Central memory CD4-positive, alpha-beta T cell (primary cell): ENCODE measurements at places on chromosomes 2 and 18.

GRCh38 chr2:142694282-142694681, 183.2 kb upstream of the KYNU start:
- DNase-seq = no peak

DNA sequence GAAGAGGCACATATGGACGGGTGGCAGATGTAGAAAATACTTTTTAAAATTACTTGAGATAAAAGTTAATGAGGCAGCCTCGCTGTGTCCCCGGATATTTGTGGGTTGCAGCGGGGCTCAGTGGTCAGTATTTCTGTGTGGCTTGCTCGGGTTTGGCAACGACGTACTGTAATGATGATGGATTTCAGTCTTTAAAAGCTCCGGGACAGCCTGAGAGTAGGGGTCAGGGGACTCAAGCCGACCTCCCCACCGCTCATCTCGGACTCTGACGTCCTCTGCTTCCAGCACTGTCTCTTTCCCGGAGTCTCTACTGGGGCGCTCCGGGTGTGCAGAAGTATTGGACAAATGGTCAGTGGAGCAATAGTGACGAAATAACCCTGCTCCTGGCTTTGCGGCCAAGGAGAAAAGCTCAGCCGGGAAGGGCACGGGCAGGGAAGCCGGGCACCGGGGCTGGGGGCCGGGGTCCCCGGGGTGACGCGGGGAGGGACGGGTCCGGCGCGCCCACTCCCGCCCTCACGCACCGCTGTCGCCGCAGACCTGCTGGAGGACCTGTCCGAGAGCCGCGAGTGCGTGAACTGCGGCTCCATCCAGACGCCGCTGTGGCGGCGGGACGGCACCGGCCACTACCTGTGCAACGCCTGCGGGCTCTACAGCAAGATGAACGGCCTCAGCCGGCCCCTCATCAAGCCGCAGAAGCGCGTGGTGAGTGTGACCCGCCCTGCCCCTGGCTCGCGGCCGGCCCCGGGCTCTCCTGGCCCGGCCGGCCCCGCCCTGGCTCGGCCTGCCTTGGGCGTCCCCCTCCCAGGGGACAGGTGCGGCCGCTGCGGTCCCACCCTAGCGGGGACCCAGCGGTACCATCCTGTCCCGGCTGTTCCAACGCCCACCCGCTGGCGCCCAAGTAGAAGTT, 7.3 kb downstream of the GATA6 start:
- no peak for DNase-seq

DNA sequence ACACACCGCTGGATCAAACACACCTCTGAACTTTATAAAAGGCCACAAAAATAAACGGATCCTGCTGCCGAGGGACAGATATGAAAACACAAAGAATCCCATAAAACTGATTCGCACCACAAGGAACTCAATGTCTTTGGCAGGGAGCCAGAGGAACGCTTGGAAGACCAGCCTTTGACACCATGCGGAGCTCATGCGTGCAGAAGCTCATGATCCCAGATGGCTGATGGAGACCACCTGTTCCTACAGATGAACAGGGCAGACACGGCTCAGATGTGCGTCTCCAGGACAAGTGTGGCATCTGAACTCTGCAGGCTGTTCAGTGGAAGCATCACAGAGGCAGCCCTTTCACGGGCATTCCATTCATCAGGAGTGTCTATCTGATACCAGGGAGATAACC, 24.9 kb downstream of the COPS9 start:
- DNase-seq = no peak

- no peak for DNase-seq
These were observed 70.0 kb upstream of the ATIC start for GRCh38 chr2:215241791-215242305.

GRCh38 chr2:64524604-64525316, 632 bp downstream of the AFTPH start:
- no peak for DNase-seq

DNA sequence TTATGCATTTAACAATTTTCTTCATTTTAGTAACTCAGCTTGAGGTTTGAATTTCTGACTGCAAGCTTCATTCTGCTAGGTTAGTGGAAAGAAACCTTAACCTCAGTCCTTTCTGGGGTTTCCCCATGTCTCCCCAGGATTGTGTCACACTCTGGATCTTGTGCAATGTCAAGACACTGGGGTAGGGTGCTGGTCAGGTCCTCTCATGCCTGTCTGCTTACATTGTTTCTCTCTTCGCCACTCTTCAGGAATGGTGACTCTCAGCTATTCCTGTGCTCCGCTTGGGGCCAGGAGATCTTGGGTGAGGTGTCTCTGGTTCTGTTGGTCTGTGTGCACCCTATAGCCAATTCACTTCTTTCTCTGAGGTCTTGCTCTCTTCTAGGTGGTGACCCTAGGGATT, 23.9 kb downstream of the CTLA4 start:
- no peak for DNase-seq

DNA sequence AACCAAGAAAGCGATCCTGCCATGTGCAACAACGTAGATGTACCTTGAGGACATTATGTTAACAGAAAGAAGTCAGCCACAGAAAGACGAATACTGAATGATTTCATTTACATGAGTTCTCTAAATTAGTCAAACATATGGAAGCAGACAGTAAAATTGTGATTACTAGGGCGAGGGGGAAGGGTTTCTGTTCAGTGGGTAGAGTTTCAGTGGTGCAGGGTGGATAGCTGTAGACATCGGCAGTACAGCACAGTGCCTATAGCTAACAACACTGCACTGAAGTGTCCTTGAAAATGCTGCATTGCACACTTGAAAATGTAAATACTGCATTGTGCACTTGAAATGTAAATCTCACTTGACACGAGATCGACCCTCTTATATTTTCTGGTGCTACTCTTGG, 275.3 kb downstream of the GALR1 start:
- no peak for DNase-seq

GRCh38 chr2:111697560-111697959, 186.4 kb downstream of the ANAPC1 start:
- no peak for DNase-seq

- DNase-seq = no peak
These were observed 9.9 kb upstream of the KLF11 start for GRCh38 chr2:10033251-10034006.

GRCh38 chr2:232419245-232420072, 12.8 kb downstream of the ALPG start:
- DNase-seq = no peak

DNA sequence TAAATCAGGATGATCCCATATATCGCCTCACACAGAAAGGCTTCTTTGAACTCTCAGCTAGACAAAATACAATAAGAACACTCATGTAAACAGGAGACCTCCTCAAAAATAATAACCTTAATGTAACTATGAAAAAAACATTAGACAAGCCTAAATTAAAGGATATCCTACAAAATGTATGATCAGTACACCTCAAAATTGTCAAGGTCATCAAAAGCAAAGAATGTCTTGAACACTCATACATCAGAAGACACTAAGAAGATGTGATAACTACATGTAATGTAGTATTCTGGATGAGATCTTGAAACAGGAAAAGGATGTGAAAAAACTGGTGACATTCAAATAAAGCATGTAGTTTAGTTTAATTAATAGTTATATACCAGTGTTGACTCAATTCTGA, 616.8 kb upstream of the ZEB2 start:
- DNase-seq = no peak

GRCh38 chr18:9803063-9803697, 82.6 kb upstream of the TXNDC2 start:
- no peak for DNase-seq

GRCh38 chr18:75533950-75534349, 106.4 kb upstream of the SMIM21 start:
- DNase-seq = no peak

DNA sequence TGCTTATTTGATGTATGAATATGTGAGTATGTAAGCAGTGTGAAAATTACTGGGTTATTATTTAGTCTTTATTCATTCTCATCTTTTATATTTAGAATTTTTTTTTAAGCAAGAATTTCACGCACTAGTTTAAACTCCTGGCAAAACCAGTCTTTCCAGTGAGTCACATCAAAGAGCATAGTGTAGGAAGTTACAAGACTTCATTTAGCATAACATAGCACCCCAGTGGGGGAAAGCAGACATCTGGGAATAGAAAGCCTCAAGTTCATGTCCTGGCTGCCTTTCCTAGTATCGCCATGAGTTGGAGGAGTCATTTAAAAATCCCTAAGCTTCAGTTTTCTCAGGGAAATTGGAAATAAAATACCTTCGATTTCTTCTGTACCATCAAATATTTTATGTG, 408.3 kb downstream of the NUP35 start:
- no peak for DNase-seq

DNA sequence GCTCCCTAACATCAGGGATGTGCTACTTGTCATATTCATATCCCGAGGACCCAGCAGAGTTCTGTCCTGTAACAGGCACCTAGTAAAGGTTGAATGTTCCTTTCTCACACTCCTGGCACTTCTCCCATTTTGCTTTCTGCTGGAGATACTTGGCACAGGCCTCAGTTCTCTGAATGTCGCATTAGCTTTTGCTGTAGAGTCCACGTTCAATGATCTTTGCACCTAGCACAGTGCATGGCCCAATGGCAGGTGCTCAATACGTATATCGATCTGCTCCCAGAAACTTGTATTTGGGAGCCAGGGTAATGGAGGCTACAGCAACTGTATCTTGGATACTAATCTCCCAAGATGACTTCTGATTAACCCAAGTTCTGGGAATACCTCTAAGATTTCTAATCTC, 24.8 kb upstream of the VPS4B start:
- no peak for DNase-seq

- DNase-seq = no peak
These were observed 57.6 kb downstream of the BOLA3 start for GRCh38 chr2:74089816-74090745.

DNA sequence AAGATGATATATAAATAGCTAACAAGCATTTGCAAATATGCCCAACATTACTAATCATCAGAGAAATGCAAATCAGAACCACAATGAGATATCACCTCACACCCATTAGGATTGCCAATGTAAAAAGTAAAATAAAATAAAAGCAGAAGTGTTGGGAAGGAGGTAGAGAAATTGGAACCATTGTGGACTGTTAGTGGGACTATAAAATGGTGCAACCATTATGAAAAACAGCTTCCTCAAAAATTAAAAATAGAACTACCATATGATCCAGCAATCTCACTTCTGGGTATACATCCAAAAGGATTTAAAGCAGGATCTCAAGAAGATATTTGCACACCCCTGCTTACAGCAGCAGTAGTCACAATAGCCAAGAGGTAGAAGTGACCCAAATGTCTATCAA, 99.8 kb upstream of the DAPL1 start:
- DNase-seq = no peak

DNA sequence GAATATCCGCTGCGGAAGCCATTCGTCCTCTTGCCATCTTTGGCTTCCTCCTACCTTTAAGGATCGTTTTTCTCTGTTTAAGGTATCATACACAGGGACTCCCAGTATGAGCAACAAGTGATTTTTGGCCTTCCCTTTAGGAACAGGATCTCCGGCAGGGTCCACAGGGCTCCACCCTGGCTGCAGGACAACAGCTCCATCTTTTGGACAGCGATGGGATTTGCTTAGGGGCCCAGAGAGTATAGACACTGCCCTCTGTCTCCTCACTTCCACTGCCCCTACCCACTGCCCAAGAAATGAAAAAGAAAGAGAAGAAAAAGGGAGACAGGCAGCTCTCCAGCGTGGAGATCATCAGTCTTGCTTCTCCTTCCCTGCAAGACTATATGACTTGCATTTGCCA, 224.5 kb downstream of the UXS1 start:
- DNase-seq = no peak
